ENCODE measurements at places on chromosomes 2 and 18. TPM values are rescaled to one million over a fixed set of nuclear protein-coding genes. Genes with fewer than 3 reads are reported as not detected.

Gene LDLRAD4
- 46.9 TPM for polyA plus RNA-seq

Gene HOXD11
- 0.09 TPM for polyA plus RNA-seq

Gene AKAIN1
- polyA plus RNA-seq = not detected

Gene HMSD
- polyA plus RNA-seq = 1.6 TPM

Gene TWIST2
- 1.9 TPM for polyA plus RNA-seq

Gene TRIM43
- 1.5 TPM for polyA plus RNA-seq

Gene GBX2
- polyA plus RNA-seq = 0.02 TPM

Gene CXCR1
- 0.37 TPM for polyA plus RNA-seq

Gene KHK
- 2.5 TPM for polyA plus RNA-seq

Gene EHD3
- 4.2 TPM for polyA plus RNA-seq

Gene RIOK3
- 81.4 TPM for polyA plus RNA-seq

Gene DYNAP
- 0.14 TPM for polyA plus RNA-seq

Gene GPAT2
- 3.4 TPM for polyA plus RNA-seq

Gene ATP5MC3
- 184 TPM for polyA plus RNA-seq

Gene TMEM178A
- polyA plus RNA-seq = 5.5 TPM

Gene GPR45
- 0.02 TPM for polyA plus RNA-seq
